Pancreas (tissue), 10 donors: ENCODE measurements at places on chromosomes 7 and 10. TPM values are rescaled to one million over a fixed set of nuclear protein-coding genes. Genes with fewer than 3 reads are reported as not detected.

- no peak for DNase-seq
- no peaks in the 10 kb centered on the region for H3K36me3 ChIP-seq
- no peaks in the 10 kb centered on the region for H3K27me3 ChIP-seq
- H3K27ac ChIP-seq = no peak overlapping the region
Observed at GRCh38 chr7:135825406-135825805, 76.8 kb upstream of the FAM180A start.

ADRB1 gene
- polyA plus RNA-seq = 0.49 TPM

NPC1L1 gene
- polyA plus RNA-seq = 0.61 TPM

- no peak for DNase-seq
- H3K4me1 ChIP-seq = peaks cover 12% of the 10 kb centered on the region
- H3K27ac ChIP-seq = no peak overlapping the region
Observed at GRCh38 chr10:22666287-22667092, 47.9 kb downstream of the PIP4K2A start.

C7orf33 gene
- polyA plus RNA-seq = not detected

DNA sequence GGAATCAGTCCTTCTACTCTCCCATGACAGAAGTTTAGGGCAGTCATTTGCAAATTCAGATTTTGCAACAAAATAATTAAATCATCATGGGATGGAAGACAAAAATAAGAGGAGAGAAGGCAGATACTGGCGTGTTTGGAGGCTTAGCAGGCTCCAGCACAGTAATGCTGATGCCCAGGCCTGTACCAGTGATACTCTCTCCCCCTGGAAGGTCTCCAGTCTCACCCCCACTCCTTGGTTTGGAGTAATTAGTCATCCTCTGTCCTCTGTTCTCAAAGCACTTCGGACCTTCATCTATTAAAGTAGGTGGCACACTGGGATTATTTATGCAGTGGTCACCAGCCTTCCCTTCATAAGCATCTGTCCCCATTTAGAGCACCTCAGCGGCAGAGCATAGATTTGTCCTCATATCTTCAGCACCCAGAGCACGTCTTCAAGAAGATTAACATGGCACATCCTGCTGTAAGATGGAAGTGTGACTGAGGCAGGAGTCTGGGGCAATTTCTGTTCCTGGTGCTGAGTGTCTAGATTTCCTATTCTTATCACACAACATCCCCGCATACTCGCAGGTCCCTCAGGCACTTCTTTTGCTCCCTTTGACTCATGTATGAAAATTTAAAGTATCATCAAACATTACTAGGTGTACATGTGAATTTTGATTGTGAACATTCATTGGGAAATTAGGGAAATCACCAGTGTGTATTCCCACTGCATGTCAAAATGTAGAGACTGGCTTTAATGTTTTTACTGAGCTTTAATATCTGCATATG is 31.3 kb upstream of the TRIL start:
- no peaks in the 10 kb centered on the region for H3K27me3 ChIP-seq
- H3K4me3 ChIP-seq = no peak overlapping the region
- H3K4me1 ChIP-seq = no peaks in the 10 kb centered on the region
- H3K27ac ChIP-seq = no peak overlapping the region

DNA sequence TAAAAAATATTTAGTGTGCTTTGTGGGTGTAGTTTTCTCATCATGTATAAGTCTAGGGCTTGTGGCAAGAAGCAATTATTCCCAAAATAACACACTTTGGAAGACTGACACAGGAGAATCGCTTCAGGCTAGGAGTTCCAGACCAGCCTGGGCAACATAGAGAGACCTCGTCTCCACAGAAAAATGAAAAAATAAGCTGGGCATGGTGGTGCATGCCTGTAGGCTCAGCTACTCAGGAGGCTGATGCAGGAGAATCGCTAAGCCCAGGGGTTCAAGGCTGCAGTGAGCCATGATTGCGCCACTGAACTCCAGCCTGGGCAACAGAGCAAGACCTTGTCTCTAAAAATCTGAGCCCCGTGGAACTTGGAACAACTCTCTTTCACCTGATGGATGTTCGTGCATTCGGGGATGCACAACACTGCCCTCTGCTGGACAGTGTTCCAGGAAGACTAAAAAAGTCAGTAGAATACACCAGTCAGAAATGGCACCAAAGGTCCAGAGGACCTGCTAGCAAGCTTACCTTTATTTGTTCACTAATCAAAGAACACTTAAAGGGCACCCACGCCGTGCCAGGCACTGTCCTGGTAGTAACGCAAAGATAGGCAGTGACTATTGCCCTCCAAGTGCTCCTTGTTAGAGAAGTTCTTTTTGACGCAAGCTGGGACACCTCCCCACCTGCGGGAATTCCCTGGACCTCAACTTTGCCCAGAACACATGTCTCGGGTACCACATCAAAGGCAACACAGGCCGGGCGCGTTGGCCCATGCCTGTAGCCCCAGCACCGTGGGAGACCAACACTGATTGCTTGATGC is 81.9 kb upstream of the CALN1 start:
- DNase-seq = peak; percentile 49
- H3K4me3 ChIP-seq = no peak overlapping the region
- no peaks in the 10 kb centered on the region for H3K36me3 ChIP-seq
- no peak overlapping the region for H3K27ac ChIP-seq

DNA sequence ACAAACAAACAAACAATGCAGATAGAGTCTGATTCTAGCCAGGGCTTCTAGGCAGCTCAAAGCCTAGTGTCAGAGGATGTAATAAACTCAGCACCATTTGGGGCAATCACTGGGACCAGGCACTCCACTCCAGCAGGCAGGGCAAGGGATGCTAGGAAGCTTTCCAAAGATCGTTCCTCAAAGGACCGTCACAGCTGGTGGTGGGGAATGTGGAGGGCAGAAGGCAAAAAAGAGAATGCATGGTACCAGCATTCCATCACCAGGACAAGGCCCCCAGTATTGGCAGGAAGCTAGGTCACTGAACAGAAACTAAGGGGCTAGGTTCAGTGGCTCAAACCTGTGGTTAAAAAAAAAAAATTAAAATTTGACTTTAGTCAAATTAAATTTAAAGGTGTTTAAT is 94.2 kb downstream of the CUL2 start:
- no peaks in the 10 kb centered on the region for H3K36me3 ChIP-seq
- H3K27ac ChIP-seq = no peak overlapping the region
- no peak overlapping the region for H3K4me3 ChIP-seq
- H3K27me3 ChIP-seq = no peaks in the 10 kb centered on the region
- DNase-seq = no peak

GRCh38 chr10:17669185-17669872 is 25.4 kb downstream of the STAM start:
- no peaks in the 10 kb centered on the region for H3K27me3 ChIP-seq
- no peak overlapping the region for H3K27ac ChIP-seq
- no peaks in the 10 kb centered on the region for H3K36me3 ChIP-seq

DNA sequence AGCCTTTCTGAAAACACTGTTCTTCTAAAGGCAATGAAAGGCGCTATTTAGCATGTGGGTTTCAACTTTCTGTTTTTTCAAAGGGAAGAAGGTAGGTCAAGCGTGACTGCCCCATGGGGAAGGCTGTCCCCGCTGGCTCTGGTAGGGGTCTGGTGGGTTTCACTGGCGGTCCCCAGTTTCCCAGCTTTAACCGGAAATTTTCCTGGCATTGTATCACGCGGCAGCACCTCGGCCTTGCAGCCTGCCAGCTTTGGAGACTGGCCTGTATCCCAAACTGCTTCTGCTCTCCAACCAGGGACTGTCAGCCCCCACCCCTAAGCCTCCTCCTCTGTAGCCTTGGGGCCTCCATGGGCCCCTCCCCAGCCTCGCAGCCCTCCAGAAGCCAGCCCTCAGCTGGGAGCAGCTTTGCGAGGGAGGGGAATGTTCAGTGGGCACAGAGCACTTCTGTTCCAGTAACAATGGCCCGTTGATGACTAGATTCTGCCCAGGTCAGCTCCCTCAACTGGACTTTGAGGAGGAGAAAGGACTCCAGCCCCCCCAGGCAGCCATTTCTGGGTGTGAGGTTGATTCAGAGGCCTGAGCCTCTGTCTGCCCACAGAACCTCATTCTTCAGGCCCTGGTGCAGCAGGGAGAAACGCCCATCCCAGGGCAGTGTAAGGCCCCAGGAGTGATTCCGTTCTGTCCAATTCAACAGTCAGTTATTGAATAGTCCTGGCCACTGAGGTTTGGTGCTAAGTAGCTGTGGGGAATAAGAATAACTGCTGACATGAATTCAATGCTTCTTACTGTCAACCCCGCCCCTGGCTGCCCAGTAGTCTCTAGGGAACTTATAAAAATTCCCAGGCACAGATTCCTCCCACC is 17.1 kb downstream of the CHST3 start:
- DNase-seq = peak; percentile 34
- no peaks in the 10 kb centered on the region for H3K27me3 ChIP-seq

- DNase-seq = no peak
- H3K4me1 ChIP-seq = no peaks in the 10 kb centered on the region
- H3K4me3 ChIP-seq = no peak overlapping the region
- no peaks in the 10 kb centered on the region for H3K27me3 ChIP-seq
- H3K27ac ChIP-seq = peak overlapping the region; percentile 32
Observed at GRCh38 chr7:36659172-36659516, 65.2 kb downstream of the AOAH start.

TMEM168 gene
- polyA plus RNA-seq = 2.2 TPM

AZGP1 gene
- polyA plus RNA-seq = 686 TPM

ADAM22 gene
- polyA plus RNA-seq = 0.30 TPM

HYAL4 gene
- not detected for polyA plus RNA-seq

DNA sequence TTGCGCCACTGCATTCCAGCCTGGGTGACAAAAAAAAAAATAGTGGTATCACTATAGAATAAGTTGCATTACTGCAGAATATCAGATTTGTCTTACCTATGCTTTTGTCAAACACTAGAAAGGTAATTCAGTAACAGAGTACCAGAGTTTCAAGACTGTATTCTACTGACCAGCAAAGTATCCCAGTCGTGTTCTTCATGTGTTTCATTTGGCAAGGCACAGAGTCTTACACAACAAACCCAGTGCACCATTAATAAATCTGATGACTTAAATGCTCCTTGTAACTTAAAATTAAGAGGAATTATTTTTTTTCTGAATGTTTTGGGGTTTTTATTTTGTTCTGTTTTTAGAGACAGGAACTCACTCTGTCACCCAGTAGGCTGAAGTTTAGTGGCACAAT is 34.4 kb upstream of the PBLD start:
- no peaks in the 10 kb centered on the region for H3K27me3 ChIP-seq
- no peaks in the 10 kb centered on the region for H3K36me3 ChIP-seq
- H3K27ac ChIP-seq = no peak overlapping the region
- DNase-seq = no peak

TRPV6 gene
- 308 TPM for polyA plus RNA-seq

- no peak overlapping the region for H3K4me3 ChIP-seq
- H3K27me3 ChIP-seq = peaks cover 5% of the 10 kb centered on the region
- H3K27ac ChIP-seq = no peak overlapping the region
- peaks cover 3% of the 10 kb centered on the region for H3K4me1 ChIP-seq
- DNase-seq = peak; percentile 17
Observed at GRCh38 chr7:128697302-128697905, 25.3 kb downstream of the GARIN1A start.

DNA sequence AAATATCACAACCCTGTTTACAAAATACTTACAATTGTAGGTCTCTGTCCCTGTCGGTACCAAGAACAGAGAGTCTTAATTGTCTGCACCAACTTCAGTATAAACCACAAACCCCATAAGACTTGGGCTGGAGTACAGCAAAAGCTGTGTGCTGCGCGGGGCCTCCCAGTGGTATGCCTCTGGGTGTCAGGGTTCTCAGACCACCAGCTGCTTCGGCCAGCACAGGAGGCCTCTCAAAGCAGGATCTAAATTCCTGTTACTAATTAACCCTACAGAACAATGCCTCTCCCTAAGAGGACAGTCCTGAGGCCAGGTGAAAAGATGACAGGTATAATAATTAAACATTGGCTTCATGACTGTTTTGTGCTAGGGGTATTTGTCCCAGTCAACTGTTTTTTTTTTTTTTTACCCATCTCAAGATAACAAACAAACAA is 957 bp upstream of the SVIL start:
- H3K27me3 ChIP-seq = no peaks in the 10 kb centered on the region
- H3K4me3 ChIP-seq = peak overlapping the region; percentile 1
- H3K27ac ChIP-seq = peak overlapping the region; percentile 72
- no peaks in the 10 kb centered on the region for H3K4me1 ChIP-seq

- no peak for DNase-seq
- no peak overlapping the region for H3K4me3 ChIP-seq
- H3K27me3 ChIP-seq = no peaks in the 10 kb centered on the region
- H3K36me3 ChIP-seq = no peaks in the 10 kb centered on the region
- peaks cover 3% of the 10 kb centered on the region for H3K4me1 ChIP-seq
- H3K27ac ChIP-seq = no peak overlapping the region
Observed at GRCh38 chr10:131954356-131954965, 27.3 kb downstream of the BNIP3 start.

DNA sequence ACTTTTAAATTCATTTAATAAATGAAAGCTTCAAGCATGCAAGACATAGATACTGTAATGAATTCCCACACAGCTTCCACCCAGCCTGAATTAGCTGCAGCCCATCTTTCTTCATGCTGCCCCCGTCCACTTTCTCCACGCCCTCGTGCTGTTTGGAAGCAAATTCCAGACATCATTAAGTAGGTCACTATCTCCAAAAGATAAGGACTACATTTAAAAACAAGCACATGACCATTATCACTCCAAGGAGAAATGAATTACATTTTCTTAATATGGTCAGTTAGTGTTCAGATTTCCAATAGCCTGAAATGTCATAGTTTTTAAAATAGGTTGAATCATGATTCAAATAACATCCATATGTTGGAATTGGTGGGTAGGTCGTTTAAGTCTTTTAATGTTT is 24.3 kb downstream of the LMTK2 start:
- no peak overlapping the region for H3K4me3 ChIP-seq
- no peaks in the 10 kb centered on the region for H3K36me3 ChIP-seq
- peak overlapping the region; percentile 50 for H3K27ac ChIP-seq
- H3K4me1 ChIP-seq = peaks cover 49% of the 10 kb centered on the region

RPEL1 gene
- not detected for polyA plus RNA-seq

PPP1R3A gene
- not detected for polyA plus RNA-seq

SLC16A12 gene
- 6.0 TPM for polyA plus RNA-seq

DNA sequence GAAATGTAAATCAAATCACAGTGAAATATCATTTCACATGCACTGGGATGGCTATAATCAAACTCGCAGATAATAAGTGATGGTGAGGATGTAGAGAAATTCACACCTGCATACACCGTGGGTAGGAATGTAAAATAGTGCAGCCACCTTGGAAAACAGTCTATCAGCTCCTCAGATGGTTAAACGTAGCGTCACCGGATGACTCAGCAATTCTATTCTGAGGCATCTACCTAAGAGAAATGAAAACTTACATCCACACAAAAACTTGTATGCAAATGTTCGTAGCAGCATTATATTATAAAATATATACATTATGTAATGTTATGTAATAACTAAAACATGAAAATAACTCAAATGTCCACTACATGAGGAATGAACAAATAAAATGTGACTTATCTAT is 38.9 kb downstream of the SH3PXD2A start:
- H3K4me3 ChIP-seq = no peak overlapping the region
- no peak for DNase-seq
- H3K36me3 ChIP-seq = no peaks in the 10 kb centered on the region
- H3K27ac ChIP-seq = no peak overlapping the region
- no peaks in the 10 kb centered on the region for H3K27me3 ChIP-seq
